ENCODE measurements at places on chromosomes 6 and 20.

GRCh38 chr6:80022803-80023202 is 18.4 kb downstream of the TTK start:
- DNase-seq, result no peak

GRCh38 chr6:106223300-106223930 is 102.1 kb downstream of the ATG5 start:
- peak; percentile 26 for DNase-seq

DNA sequence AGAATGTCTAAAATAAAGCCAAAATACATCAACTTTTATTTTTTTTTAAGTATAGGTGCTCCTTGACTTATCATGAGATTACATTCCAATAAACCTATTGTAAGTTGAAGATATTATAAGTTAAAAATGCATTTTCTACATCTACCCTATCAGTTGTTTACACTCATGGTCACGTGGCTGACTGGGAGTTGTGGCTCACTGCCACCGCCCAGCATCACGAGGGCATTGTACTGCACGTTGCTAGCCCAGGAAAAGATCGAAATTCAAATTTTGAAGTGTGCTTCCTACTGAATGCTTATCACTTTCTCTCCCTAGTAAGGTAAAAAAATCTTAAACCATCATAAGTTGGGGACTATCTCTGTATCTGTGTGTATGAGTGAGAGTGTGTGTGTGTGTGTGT is 126.6 kb upstream of the RIN2 start:
- DNase-seq, result no peak

DNA sequence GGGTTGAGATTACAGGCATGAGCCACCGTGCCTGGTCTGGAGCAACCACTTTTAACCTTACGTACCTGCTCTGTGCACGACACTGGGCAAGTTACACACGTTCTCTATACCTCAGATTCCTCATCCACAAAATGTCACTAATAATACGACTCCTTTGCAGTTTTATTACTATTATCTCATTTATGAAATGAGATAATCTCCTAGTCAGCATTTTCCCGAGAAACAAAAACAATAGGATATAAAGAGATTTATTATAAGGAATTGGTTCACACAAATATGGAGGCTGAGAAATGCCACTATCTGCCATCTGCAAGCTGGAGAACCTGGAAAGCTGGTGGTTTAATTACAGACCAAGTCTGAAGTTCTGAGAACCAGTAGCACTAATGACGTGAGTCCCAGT is 12.0 kb upstream of the KIF13A start:
- no peak for DNase-seq

DNA sequence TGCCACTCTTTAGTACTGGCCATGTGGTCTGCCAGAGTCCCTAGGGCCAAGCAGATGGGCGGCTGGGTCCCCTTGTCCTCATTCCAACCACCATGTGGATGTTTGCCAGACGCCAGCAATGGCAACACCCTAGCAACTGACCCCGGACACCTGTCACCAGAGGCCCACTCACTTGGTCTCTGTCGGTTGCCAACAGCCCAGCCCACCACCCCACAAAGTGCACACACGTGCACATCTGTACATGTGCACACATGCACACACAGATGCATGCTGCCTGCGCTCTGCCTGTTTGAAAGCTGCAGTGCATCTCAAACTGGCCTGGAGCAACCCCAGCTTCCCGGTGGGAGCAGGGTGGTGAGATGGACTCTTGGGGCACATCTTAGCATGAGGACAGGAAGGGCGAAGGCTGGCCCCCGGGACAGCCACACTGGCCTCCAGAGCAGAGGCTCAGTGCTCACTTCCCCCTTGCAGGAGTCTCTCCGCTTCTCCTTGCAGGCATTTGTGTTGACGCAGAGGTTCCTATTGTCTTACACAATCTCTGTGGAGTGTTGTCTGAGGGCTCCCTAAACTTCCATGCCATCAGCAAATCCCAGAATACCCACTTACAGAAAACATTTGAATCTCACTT is 54.0 kb downstream of the PSMG4 start:
- DNase-seq, result no peak

DNA sequence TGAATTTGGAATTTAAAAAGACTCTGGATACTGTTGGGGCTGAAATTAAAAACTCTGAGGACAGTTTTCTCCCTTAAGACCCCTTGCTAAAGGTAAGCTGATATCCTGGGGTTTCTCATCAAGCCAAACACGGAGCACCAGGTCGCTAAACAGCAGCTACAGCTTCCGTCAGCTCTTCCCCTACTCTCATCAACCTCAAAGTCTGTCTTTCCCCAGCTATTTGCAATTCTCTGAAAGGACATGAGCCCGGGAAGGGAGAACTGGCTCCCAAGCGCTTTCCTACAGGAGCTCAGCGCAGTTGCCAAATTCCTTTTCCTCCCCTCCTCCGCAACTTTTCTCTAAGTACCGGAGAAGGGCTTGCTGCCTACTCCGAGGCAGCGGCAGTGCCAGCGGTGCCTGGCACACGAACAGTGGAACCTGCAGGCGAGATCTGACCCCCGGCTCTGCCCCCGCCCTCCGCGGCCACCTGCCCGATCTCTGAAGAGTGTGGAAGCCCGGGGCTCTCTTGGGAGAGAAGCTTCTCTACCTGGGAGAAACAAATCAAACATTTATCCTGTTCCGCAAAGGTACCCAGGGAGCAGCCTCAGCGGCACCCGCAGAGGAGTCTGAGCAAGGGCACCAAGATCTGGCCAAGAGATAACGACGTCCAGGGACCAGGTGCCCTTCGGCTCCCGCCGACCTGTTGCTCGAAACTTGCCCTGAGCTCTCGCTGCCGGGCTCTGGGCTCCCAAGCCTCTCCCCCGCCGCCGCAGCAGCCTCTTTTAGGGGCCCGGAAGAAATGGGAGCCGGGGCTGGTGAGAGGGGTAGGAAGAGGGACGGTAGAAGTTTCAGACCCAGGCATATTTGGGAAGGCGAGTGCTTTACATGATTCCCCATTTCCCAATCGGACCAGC is 2.2 kb downstream of the CBLN4 start:
- DNase-seq, result no peak

- DNase-seq, result no peak
These were observed 106.4 kb downstream of the MRPL14 start for GRCh38 chr6:44020664-44021425.

GRCh38 chr20:55540013-55540412 is 465.3 kb downstream of the CBLN4 start:
- no peak for DNase-seq

Data from renal cortex interstitium (tissue), 15 donors.